ENCODE measurements at places on chromosomes 3 and 15.

DNA sequence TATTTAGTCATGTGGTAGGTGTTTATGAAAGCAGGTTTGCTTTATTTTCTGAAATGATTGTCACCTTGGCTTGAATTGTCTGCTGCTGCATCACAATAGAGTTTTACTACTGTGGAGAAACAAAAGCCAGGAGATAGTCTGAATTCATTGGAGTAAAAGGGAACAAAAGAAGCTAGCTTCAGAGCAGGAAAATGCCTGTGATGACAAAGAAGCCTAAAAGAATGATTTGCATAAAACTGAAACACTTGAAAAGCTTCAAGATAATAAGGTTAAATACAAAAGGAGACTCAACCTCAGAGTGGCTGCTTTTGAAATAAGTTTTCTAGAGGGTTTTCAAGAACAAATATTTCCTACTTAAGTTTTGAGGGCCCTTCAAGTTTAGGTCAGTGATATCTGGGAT is 138.3 kb downstream of the PTPRG start:
- DNase-seq: no peak

GRCh38 chr3:51198477-51198876 is 186.6 kb upstream of the MANF start:
- peak; percentile 4 for DNase-seq

DNA sequence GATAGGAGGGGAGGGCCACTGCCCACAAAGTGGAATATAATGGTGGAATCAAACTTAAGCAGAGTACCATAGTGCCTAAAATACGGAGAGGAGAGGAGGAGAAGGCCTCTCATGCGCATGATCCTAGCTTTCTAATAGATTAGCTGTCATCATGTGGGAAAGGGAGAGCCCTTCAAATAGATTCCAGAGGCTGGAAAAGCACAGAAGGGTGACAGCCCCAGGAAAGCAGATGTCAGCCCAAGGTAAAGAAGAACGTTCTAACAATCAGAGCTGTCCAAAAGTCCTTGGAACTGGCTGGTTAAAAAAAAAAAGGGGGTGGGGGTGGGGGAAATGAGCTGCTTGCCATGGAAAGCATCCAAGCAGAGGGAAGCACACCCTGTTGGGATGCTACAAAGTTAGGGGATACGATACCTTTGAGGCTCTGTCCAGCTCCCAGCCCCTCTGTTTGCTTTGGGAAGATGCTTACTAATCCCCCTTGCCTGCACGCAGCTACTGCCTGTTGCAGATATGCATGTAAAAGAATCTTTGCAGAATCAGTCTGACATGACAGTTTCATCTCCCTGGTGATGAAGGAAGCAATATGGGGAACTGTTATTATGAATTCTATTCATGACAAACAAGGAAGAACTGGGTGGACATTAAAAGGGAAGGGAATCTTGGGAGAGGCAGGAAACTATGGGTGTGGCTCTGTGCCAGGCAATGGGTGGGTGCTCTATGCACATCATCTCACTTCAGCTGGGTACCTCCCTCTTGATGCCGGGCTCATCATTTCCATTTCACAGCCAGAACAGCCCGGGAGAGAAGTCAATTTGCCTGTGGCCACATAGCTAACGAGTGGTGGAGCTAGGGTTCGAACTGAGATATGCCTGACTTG is 10.1 kb upstream of the LMCD1 start:
- no peak for DNase-seq

- DNase-seq: no peak
Observed at GRCh38 chr3:126101521-126101982, 17.6 kb upstream of the SLC41A3 start.

DNA sequence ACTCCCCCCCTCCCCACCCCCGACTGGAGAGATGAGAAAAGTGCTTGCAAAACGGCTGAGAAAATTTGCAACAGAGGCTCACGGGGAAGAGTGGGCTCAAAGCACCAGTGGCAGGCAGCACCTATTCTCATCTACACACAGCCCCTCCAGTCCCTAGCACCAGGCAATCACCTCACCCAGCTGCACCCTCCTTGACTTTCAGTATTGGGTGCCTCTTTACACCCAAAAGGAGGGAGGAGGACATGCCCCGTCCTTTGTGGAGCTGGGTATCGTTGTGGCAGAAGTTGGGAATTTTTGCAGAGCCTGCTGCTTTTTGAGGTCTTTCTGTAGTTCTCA is 182.8 kb upstream of the TOPAZ1 start:
- no peak for DNase-seq

GRCh38 chr15:70892912-70893560 is 410 bp downstream of the LRRC49 start:
- DNase-seq: peak; percentile 66

- no peak for DNase-seq
Observed at GRCh38 chr3:58099865-58100264, 91.6 kb downstream of the FLNB start.

GRCh38 chr3:44338828-44339127 is 212 bp downstream of the TCAIM start:
- no peak for DNase-seq

GRCh38 chr3:152146461-152146860 is 122.3 kb upstream of the MBNL1 start:
- no peak for DNase-seq

DNA sequence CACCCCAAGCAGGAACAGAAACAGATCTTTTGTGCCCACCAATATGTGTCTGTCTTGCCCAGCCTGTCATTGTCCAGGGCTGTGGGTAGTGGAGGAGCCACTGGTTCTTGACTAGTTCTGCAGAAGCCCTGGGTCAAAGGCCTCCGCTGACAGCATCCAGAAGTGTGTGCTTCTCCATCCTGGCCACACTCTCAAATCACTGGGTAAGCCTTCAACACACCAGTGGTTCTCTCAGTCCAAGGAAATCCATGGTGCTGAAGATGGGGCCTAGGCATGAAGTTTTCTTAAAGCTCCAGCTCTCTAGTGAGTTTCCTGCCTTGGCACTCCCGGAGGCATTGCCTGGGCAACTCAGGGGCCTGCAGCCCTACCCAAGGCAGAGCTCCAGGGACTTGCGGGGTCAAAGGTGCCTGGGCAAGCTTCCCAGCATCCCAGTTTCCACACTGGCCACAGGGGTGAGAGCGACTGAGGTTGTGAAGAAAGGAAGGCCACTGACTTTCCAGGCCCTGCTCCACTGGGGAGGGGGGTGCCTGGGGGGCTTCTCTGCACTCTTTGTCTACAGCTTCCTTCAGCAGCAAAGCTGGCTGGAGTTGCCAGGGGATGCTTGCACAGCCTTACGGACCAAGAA is 37.9 kb upstream of the RPL32 start:
- DNase-seq: peak; percentile 57

GRCh38 chr15:38085114-38085513 is 150.7 kb downstream of the TMCO5A start:
- no peak for DNase-seq
